ENCODE measurements at places on chromosomes 12 and 14. TPM values are rescaled to one million over a fixed set of nuclear protein-coding genes. Genes with fewer than 3 reads are reported as not detected.

DNA sequence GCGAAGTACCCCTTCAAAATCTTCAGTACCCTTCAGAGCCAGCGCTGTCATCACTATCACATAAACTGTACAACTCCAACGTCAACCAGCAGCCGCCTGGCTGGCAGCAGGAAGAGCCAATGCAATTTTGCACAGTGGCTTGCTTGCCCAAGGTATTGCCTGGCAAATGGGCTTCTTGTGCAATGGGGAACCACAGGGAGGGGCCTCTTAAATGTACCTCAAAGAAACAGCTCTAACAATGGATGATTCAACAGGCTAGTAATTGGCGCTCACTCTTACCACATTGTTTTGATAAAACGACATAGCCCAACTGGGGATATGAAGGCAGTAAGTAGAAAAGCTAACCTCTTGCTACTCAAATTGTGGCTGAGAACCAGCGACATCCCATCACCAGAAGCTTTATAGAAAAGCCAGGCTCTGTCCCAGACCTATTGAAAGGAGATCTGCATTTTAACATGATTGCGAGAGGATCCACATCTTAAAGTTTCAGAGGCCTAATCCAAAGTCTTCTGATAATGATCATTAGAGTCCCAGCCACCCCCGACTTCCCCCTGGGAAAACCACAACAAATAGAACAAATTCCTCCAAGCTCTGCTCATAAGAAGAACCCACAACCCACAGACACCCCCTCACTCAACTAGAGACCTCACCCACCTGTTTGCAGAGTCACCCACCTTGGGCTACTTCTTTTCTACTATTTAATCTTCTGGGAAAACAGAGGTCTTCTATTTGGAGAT is 125.3 kb upstream of the HIF1A start:
- H3K4me3 ChIP-seq: no peak overlapping the region
- H3K4me1 ChIP-seq: peaks cover 12% of the 10 kb centered on the region
- H3K27ac ChIP-seq: peak overlapping the region; percentile 61
- H3K36me3 ChIP-seq: no peaks in the 10 kb centered on the region

DNA sequence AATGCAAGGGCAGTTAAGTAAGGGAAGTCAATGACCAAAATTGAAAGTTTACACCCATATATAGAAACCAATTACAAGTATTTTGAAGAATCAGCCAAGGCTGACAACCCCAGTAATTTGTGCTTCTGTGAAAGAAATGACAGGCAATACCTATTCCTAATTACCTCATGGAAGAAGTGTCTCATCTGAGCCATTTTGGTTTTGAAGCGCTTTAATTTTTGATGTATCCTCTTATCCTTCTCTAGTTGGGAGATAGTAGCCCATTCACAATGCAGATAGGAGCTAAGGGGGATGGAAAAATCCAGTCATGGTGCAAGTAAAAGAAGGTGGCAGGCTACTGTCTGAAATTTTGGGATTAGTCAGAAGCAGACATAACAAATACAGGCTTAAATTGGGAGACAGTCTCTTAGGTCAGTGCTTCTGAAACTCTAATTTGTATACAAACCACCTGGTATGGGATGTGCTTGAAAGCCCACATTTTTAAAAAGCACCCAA is 30.4 kb upstream of the SUPT16H start:
- H3K27me3 ChIP-seq: no peaks in the 10 kb centered on the region
- no peak overlapping the region for H3K27ac ChIP-seq
- H3K36me3 ChIP-seq: peaks cover 22% of the 10 kb centered on the region
- no peaks in the 10 kb centered on the region for H3K4me1 ChIP-seq
- H3K4me3 ChIP-seq: no peak overlapping the region

Gene HNRNPC
- total RNA-seq: 480 TPM

Gene FOXJ2
- 14.2 TPM for total RNA-seq

Gene CFAP251
- 8.2 TPM for total RNA-seq
